ENCODE measurements at places on chromosomes 5 and 9.

- no peak for DNase-seq
These were observed 248.6 kb downstream of the KDM4C start for GRCh38 chr9:7006417-7006816.

- no peak for DNase-seq
These were observed 1124.6 kb downstream of the DTWD2 start for GRCh38 chr5:117863586-117864296.

DNA sequence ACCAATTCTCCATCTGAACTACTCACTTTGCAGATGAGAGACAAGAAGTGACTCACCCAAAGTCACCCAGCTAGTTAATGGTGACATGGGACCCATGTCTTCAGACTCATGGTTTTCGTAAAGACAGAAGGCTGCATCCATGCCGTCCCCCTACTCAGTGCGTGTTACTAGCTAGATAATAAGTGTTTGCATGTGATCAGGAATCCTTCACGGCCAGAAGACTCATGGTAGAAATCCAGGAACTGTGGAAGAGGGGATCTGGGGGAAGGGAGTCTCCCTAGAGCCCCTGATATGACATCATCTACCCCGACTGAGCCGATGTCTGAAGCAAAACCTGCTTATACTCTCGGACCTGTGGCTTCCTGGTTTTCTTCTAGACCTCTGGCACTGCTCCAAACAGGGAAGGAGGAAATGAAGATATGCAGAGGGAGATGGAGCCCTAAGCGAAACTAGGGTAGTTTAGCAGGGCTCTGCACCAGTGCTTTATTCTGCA is 3.3 kb downstream of the RNF183 start:
- DNase-seq, result peak; percentile 23

- no peak for DNase-seq
These were observed 142.0 kb downstream of the RMI1 start for GRCh38 chr9:84122572-84122971.

DNA sequence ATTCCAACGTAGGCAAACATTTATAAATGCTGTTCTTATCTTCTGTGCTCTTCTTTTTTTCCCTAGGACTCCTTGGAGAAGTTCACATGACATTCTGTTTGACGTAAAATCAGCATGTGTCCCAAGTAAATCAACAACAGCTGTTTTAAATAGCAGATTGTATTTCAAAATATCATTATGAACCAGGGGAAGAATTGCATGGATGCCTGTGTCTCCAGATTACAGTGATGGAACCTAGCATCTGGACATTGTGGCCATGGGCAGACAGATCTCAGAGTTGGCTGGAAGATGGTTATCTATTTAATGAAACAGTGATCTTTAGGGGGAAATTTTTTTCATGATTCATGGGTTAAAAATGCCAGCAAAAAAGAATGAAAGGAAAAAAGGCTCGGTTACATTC is 222.0 kb downstream of the MAN2A1 start:
- DNase-seq, result peak; percentile 89

DNA sequence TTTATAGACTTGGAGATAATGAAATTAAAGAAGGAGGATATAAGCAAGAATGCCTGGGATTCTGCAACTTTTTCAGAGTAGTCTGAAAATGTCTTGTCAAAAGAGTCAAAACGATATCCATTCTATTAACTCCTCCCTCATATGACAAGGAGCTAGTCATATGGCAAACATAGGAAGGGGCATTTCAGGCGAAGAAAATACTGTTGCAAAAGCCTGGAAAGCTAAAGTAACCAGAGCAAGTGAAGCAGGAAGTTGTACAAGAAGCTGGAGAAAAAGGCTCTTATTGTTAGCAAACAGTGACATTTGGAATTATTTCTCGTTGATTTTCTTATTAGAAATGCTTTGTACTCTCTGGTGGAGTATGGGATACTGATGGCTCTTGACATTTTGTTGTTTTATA is 94.0 kb upstream of the PTPRD start:
- no peak for DNase-seq

GRCh38 chr5:137200906-137201700 is 298.0 kb downstream of the SPOCK1 start:
- DNase-seq, result no peak

DNA sequence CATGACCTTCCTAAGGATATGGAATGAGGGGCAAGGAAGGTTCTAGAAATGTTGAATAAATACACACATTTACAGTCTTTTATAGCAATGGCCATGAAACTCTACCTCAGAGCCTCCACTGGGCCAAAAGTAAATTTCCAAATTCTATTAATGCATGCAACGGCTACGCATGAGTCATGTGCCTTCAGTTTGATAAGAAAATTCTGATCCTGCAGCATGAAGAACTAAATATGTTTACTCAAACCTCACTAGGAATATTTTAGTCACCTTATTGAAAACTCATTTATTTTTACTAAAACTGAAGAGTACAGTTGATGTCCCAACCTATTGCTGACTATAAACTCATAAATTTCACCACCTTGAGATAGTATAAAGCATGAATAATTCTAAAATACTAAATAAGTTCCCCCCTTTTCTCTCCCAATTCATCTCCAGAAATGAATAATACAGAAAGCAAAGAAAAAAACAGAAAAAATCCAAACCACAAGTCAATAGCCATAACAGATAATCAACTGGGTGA is 92.4 kb downstream of the GNAQ start:
- DNase-seq, result no peak

Data from fibroblast of skin of abdomen (primary cell).